Activated naive CD4-positive, alpha-beta T cell treated with anti-CD3 and anti-CD28 coated beads, Interleukin-2, amount 50 U/mL, for 16 hours (primary cell): ENCODE measurements at places on chromosomes 16 and 17.

DNA sequence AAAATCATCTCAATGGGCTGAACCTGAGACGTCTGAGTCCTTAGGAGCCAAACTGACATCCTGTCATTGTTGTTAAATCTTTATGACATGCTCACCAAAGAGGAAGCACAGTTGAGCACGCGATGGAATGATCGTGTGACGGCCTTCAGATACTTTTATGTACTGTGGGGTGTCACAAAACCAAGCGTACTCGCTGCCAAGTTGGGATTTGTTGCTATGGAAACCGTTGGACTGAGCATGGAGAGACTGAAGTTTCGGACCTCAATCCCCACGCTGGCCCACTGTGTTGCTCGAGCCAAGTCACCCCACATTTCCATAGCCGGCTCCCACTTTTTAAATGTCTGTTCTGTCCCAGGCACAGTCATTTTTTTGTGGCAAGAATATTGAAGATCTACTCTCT, 222.8 kb upstream of the SDK2 start:
- DNase-seq = no peak

DNA sequence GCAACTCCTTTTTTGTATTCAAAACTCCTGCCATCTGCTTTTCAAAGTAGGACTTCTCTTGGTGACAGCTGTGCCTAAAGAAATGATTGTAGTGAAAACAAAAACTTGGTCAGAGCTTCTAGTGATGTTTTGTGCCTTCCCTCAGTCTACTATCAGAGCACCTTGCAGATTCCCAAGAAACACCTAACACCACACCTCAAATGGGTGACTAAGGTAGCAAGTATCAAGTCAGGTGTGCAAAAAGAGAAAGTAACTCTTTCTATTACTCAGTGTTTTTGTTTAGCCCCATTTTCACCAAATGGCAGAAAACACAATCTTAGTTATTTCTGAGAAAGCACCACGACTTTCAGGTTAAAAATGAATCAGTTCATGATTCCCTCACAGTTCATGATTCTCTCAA, 2.0 kb upstream of the PMFBP1 start:
- DNase-seq = no peak

GRCh38 chr17:83171661-83172060, 92.3 kb downstream of the METRNL start:
- DNase-seq = peak; percentile 4

- DNase-seq = no peak
Observed at GRCh38 chr17:44177640-44178039, 7.1 kb downstream of the ASB16 start.

DNA sequence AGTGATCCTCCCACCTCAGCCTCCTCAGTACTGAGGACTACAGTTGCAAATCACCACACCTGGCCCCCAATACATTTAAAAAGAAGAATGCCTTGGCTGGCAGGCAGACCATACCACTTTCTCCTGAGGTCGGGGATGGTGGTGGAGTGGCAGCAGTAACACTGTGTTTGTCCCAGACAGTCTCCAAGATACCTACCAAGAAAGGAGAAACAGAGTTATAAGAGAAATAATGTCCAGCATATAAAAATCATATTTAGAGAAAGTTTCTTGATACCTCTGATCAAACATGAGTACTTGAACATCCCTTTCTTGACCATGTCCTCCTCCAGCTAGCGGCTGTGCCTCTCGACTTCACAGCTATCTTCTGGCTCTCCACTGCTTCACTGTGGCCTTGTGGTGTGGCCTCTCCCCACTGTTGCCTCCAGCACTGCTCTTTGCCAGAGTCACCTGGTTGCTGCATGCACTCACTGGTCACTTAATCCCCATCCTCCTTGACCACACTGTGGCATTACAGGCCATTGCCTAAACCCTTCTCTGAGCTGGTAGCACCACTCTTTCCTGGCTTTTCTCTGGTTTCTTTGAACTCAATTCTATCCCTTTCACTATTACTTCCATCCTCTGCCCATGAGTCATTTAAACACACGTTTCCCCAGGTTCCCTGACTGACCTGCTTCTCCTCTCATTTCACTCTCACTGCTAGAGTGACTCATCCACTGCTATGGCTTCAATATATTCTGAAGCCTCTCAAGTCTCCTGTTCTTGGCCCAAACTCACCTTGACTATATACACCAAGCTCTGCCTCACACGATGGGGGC, 45.2 kb downstream of the XPO6 start:
- DNase-seq = no peak
